ENCODE measurements at places on chromosomes 2 and 18.
A peak's percentile ranks its signal among the peaks of the same experiment; 100 is the strongest.

DNA sequence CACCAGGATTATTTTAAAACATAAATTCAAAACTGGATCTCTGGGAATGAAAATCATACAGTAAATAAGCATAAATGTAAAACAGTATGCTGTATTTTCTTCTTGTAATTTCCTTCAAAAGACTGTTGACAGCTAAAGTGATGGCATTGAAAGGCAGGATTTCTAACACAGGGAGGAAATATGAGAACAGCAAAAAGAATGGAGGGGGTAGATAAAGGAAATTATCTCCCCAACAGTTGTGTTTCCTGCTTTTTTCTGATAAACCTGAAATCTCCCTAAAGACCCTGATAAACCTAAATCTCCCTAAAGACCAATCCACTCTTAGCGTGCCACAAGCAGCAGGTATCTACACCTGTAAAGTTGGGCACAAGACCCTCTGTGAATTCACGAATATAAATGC is 50.8 kb downstream of the PIAS2 start:
- DNase-seq = no peak

- no peak for DNase-seq
These were observed 56.3 kb upstream of the ACMSD start for GRCh38 chr2:134782107-134782506.

DNA sequence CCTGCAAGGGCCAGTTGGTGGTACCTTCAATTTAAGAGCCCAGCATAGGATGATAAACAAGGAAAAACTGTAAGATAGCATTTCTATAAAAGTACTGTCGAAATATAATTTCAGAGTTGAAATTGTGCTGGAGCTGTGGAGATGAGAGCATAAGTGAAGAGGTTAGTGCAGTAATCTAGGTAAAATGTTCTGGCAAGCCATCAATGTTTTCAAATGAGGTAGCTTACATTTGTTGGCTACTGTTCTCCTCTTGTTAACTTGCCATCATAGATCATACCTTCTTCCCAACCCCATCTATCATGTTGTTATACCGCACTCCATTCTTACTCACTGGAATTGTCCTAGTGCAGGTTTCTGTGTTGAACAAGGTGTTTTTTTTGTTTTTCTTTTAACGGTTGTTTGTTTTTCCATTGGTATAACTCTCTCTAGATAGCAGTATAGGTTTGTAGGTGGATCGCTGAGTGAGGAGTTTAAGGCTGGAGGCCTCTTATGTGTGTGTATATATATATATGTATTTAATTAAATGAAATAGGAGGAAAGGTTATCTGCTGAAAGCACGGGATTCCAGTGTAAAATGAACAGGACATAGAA is 40.5 kb downstream of the EHBP1 start:
- DNase-seq = no peak

DNA sequence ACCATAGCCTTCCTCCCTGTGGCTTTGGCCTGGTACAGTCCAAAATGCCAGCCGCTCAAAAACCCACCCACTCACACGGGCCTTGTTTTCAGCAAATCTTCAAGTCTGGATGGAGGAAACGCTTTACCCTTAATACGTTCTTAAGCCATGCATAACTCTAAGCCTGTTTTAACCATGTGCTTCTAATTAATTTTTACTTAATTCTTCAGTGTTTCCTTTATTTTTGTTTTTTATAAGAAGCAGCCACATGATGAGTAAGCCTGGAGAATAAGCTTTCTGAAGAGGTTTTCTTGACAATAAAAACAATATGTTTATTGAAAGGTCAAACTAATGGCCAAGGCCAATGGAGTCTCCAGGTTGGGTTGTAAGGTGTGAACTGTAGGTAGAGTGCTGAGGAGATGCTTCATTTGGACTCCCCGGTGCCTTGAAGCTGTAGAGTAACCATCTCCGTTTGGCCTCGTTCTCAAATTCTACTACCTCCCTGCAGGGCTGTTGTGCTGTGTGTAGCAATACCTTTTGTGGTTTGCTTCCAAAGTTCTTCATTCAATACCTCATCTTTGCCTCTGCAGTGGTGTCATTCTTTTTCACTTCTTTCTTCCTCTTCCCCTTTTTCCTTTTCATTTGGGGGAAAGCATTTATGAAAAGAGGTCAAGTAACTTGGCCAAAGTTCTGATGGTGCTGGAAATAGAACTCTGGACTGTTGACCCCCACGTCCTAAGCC is 113.7 kb downstream of the PRKCE start:
- no peak for DNase-seq

GRCh38 chr2:214856137-214856536 is 46.7 kb upstream of the BARD1 start:
- DNase-seq = peak; percentile 12

DNA sequence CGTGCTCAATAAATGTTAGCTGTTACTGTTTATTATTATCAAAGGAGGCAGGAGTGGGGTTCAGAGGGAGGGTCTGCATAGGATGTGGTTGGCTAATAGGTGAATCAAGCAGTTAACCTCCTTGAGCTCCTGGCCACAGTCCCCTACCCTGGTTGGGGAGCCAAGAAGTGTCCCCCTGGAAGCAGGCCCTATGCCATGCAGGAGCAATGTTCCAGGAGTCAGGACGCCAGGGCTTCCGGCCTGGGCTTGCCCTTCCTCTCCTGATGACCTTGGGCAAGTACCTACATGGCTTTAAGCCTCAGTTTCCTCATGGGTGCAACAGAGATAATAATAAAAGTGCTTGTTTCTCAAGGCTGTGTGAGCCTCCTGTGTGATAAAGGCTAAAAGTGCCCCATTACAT is 84.9 kb downstream of the DYSF start:
- no peak for DNase-seq

- no peak for DNase-seq
These were observed 715.8 kb upstream of the SOX11 start for GRCh38 chr2:4976407-4976806.

GRCh38 chr18:5195656-5196055 is 1.4 kb downstream of the AKAIN1 start:
- DNase-seq = no peak

- no peak for DNase-seq
These were observed 477.6 kb upstream of the KLHL29 start for GRCh38 chr2:22907330-22907729.

DNA sequence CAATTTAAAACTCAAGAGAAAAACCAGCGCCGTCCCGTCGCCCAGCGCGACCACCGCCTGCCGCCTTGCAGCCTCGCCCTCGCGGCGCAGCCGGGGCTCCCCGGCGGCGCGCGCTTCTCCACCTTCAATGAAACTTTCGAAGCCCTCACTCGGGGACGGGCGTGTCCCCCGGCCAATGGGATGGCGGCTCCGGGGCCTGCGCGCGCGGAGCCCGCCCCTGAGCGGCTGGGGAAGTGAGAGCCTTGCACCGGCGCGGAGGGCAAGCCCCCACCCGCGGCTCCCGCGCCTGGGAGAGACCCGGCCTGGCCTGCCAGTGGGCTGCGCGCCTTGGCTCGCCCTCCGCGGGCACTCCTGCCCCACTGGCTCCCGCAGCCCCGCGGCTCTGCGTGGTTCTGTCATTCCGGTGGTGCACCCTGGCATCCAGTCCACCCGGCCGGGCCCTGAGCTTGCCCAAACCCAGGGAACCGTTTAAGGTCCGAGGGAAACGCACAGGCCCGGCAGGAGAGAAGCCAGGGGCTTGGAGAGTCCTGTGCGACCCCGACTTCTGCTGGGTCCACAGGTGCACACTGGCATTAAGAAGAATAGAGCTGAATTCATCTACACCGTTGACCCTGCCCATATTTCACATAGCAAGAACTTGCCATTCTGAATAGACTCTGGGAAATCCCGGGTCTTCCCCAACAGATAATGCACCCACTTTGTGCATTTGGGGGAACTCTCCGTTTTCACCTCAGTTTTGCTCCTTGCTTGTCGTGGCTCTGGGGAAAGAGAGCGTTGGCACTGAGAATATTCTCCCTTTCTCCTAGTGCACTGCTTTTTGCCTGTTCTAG is at the start of gene PIEZO2:
Gene PIEZO2 (minus strand): TSS at position 129 of the 830 bp plus-strand sequence. CDS start 981 bp downstream, outside the sequence.
- peak; percentile 51 for DNase-seq

GRCh38 chr2:217956586-217957457 is 46.0 kb downstream of the TNS1 start:
- no peak for DNase-seq

DNA sequence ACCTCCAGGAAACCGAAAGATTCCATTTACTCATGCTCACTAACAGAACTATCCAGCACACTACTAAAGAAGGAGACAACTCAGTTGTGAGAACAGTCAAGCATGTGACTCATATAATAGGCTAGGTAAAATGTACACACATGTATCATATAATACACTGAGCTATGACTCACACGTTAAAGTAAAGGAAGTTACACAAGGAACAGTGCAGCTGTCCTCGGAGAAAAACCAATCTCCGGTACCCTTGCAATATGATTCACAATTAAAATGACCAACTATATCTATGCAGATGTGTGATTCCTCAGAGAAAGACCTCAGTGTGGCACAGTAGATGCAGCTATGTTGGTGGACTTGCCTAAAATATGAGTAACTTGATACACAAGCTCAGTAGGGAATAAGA is 76.5 kb downstream of the STRN start:
- DNase-seq = peak; percentile 74
